ENCODE measurements at places on chromosomes 5 and 9.

GRCh38 chr9:101594796-101595195 is at the start of gene PPP3R2:
Gene PPP3R2 (minus strand): TSS chr9:101594969. CDS start chr9:101594921, 48 bp downstream.
- DNase-seq = no peak

DNA sequence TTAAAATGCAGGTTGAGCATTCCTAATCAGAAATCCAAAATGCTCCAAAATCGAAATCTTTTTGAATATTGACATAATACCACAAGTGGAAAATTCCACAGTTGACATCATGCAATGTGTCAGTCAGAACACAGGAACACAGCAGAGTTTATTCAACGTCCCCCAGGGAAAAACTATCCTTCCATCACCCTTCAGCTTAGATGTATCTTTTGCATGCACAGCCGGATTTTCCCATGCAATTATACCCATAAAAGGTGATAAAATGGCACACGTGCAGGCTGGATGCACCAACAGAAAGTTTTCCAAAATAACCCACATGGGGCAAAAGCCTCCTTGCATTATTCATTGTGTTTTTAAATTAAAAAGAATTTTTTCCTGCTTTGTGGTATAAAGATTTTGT is 71.2 kb downstream of the RAB24 start:
- no peak for DNase-seq

DNA sequence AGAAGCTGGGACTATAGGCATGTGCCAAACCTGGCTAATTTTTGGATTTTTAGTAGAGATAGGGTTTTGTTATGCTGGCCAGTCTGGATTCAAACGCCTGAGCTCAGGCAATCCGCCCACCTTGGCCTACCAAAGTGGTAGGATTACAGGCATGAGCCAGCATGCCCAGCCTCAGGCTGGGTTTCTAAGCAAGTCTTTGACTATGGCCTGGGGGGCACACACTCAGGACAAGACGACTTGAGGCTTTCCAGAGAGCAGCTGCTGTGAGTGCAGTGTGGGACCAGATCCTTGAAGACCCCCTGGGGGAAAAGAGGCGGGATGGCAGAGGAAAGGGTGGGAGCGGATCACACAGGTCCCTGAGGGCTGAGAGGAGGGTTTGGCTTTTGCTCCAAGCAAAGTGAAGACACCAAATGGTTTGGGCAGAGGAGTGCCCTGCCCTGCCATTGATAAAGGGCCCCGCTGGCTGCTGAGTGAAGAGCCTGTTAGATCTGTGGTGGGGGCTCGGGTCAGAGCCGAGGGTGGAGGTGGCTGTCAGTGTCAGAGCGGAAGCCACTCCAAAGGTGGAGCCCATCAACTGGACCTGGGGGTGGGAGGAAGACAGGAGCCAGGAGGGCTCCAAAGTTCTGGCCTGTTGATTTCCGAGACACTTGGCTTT is 46.8 kb upstream of the FUBP3 start:
- no peak for DNase-seq

DNA sequence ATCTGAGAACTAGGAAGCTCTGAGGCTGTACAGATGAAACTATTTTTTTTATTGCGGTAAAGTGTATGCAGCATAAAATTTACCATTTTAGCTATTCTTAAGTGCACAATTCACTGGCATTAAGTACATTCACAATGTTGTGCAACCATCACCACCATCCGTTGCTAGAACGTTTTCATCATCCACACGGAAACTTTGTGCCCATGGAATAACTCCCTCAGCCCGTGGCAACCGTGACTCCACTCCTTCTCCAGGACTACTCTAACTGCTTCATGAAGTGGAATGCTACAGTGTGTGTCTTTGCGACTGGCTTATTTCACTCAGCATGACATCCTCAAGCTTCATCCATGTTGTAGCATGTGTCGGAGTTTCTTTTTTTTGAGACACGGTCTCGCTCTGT is 57.1 kb downstream of the COL23A1 start:
- no peak for DNase-seq

DNA sequence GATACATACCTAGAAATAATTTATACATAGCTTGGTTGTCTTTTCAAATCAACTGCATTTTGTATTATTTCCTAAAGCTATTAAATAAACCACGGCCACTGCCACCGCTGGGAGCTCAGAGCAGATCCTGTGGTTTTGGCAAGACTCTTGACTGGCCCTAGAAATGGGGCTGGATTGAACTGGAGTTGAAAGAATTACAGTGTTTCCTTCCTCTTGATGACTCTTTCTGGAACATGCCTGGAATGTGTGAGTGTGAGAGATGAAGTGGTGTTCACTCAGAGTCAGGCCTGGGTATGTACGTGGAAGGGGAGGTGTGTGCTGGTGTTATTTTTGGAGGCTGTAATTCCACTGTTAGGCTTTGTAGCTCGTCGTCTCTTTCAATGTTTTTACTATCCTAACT is 45.9 kb downstream of the TEK start:
- no peak for DNase-seq

All from hypothalamus (tissue), 51 donors.